ENCODE measurements at places on chromosomes 3 and 15.

- DNase-seq = no peak
Observed at GRCh38 chr3:57130571-57131209, 34.5 kb downstream of the IL17RD start.

- DNase-seq = no peak
Observed at GRCh38 chr3:56005196-56005805, 463.0 kb downstream of the ERC2 start.

DNA sequence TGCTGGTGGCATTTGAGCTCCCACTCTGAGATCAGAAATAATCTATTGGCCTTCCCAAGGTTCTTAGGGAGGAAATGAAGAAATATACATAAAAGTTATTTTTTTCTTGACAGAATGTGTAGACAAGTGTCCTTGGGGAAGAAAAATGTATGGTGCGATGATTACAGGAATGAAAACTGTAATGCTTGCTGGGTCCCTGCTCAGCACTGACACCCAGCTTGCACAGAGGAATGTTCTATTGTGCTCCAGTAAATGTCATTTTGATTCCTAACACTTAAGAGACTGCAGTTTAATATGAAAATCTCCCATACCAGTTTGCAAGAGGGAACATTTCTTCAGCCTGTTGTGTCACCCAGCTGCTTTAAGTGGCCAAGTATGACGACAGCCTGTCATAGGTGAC is 271.3 kb upstream of the TPM1 start:
- DNase-seq = no peak

DNA sequence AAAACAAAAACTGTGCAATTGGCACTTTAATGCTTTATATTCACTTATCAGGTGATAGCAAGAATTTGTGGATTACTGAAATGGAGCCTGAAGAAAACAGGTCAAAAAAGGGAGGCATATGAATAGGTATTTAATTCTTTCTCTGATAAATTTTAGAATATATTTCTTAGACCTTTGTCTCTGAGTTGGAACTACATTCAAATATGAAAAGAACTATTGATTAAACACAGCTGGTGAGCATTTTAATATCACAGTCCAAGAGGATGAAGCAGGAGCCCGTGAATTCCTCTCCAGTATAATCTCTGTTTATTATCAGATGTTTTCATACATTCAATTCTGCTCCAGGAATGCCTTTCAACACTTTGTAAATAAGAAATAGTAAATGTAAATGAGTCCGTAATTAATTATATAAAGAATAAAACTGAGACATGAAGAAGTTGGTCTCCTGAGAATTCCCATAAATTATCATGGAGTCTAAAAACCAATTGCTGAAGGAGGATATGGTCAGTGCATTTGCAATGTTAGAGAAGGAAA is 86.3 kb upstream of the ARHGEF26 start:
- DNase-seq = no peak

DNA sequence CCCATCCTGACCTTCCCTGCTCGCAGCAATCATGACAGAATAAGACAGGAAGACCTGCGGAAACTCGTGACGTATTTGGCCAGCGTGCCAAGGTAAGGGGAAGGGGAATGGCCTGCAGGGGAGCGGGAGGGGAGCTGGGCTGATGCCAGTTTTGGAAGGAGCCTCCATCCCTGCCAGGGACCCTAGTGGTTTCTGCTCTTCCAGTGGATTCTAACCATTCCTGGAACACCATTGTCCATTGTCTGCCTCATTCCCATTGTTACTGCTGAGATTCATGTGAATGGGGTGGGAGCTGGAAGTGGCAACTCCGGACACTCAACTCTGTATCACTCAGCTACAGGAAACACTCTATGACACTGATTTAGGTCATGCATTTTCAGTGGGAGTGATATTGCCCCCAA is 242.9 kb upstream of the ROPN1 start:
- DNase-seq = no peak

DNA sequence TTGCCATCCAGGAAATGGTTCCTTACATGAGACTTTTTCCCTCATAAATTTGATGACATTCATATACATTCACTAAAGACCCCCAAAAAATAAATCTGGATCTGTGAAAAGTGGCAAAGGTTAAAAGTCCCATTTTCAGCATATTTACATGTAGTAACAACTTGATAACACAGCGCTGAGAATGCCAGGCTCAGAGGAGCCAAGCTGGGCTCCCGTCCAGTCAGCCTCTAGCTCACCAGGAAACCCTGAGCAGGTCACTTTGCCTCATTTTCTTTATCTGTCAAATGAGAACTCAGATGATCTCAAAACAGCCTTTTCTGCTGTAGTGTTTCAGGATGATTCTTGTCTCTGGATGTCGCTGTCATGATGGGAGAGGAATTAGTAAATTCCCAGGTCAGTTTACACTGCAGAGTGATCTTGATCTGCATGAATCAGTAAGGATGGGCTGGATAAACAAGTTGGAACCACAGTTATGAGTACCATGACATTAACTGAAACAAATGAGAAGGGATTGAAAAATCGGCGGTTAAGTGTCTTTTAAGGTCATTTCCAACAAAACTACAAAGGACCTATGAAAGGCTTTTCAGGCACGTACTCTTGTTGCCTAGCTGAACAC is 82.8 kb downstream of the PPARG start:
- DNase-seq = no peak

Data from upper lobe of right lung (tissue), 1 donor.